ENCODE measurements at places on chromosomes 13 and 19.

DNA sequence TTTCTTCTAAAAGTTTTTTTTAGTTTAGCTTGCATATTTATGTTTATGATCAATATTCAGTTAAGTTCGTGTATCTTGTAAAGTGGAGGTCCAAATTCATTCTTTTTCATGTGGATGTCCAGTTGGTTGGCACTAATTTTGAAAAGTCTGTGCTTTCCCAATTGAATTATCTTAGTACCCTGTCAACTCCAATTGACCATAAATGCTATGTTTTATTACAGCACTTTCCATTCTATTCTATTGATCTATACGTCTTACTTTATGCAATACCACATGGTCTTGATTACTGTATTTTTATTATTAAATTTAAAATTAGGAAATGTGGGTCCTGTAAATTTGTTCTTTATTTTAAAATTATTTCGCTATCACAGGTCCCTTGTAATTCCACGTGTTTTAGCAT lies 837.6 kb upstream of the SLC10A2 start:
- no peak for ATAC-seq

DNA sequence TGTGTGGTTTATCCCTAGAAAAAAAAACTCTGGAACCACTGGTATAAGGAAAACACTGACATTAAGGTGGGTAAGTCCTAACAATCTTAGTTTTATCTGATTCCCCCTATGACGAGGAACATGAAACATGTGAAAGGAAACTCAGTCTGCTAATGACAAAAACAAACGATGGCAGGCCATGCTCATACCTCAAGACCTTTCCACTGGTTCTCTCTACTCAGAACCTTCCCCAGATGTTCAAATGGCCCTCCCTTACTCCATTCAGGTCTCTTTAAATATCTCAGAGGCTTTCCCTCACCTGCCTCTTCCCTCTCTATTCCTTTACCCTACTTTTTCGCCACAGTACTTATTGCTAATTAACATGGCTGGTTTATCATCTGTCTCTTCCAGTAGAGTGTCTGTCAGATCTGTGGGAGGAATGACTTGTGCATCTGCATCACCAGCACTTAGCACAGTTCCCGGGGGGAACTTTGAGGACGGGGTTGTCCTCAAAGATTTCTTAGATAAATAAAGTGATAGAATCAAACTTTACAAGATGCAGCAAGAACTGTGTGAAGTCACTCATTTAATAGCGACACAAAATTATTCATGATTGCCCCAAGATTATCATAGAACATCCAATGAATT lies 1.5 kb downstream of the TUBGCP3 start:
- ATAC-seq, result no peak

GRCh38 chr13:28585561-28585960 lies 73.4 kb upstream of the POMP start:
- ATAC-seq, result peak; percentile 55

GRCh38 chr13:29486551-29486950 lies 108.9 kb downstream of the SLC7A1 start:
- no peak for ATAC-seq

- peak; percentile 58 for ATAC-seq
Measured at GRCh38 chr13:20160306-20161274, at the start of gene GJA3. Gene GJA3, minus strand, starts transcription at chr13:20161052. Its CDS starts 17,764 bp downstream, at chr13:20143288.

DNA sequence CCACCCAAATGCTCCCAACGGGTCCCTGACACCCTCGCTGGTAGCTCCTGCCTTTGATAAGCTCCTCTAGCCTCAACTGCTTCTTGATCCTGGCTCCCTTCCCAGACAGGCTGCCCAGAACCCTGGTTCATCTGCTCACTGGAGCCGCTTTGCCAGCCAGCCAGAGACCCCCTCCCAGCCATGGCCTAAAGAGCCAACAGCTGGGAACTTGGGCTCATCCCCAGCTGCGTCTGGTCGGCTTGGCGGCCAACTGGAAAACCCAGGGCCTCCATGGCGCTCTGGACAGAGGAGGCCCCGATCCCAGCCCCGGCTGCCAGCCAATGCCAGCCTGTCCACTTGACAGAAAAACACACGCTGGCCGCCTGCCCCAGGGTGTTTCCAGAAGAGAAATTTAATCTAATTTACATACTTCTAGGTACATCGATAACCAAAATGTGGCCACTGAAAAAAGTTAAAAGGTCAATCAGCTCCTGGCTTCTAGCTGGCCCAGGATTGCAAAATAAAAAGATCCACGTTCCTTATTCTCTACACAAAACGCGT lies 3.0 kb upstream of the AKAP8L start:
- no peak for ATAC-seq

GRCh38 chr13:112851107-112852038 lies 117.6 kb upstream of the MCF2L start:
- no peak for ATAC-seq

GRCh38 chr13:25468325-25469168 lies 96.8 kb downstream of the ATP8A2 start:
- ATAC-seq, result no peak

GRCh38 chr13:109151696-109152095 lies 522.3 kb downstream of the MYO16 start:
- ATAC-seq, result no peak

DNA sequence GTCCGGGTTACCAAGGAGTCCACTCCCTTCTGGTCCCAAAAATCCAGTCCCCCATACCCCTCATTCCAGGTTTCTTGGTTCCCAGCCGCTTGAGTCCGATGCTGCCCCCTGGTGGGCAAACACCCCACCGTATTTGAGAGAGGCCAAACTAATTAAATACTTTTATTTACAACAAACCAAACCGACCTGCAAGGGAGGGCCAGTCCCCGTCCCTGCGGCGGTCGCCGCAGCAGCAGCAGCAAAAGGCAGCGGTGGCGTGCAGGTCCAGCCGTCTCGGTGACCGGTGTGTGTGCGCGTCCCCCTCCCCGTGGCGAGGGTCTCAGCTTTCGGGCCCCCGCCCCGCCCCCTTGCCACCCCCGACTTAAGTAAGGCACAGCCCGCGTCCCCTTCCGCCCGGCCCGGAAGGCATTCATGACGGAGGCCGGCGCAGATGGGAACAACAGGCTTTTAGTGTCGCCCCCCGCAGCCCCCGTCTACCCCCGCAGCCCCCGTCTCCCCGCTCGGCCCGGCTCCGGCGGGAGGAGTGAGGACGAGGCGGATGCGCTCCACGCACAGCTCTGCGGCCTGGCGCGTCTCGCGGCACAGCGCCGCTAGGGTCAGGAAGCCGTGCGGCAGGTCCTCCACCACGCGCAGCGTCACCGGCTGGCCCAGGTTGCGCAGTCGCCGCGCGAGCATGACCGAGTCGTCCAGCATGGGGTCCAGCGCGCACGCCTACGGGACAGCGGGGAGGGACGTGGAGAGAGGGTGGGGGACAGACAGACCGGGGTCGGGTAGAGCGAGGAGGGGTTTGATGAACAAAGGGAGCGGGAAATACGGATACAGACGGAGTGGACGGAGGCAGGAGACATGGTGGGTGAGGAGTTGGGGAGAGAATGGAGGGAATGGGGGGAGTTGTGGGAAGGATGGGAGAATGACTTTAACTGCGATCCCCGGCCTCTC lies 11.5 kb upstream of the CNFN start:
- peak; percentile 55 for ATAC-seq

DNA sequence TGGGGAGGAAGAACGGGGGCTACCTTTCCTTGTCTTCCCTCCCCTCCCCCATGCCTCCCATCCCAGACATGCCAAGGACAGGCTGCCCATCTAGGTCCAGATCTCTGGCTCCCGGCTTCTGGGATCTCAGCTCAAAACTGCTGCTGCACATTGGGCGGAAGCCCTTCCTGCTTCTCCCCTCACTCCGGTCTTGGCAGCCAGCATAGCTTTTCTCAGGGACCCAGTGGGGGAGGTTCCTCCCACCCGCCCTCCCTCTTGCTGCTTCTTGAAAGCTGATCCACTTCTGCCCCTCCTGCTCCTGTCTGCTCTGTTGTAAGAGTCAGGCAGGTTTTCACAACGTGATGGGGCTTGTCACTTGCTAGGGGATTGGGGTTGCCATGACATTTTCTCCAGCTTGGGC lies 21.7 kb upstream of the RNF17 start:
- no peak for ATAC-seq

DNA sequence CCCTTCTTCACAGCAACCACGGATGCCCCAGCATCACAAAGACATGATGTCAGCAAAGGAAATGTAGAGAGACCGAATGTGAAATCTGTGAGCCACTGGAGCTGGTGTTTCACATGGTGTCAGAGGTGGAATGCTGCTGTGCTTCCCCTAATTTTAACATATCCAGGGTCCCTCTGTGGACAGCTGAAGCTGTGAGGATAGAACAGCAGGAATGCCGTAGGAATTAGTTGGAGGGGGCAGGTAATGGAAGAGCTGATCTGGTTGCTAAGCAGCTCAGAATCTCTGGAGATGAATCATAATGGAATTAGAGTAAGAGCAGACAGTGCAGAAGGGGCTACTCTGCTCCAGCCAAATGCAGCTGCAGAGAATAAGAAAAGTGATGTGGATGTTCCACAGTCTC lies 68.9 kb upstream of the ZNF835 start:
- ATAC-seq, result no peak

DNA sequence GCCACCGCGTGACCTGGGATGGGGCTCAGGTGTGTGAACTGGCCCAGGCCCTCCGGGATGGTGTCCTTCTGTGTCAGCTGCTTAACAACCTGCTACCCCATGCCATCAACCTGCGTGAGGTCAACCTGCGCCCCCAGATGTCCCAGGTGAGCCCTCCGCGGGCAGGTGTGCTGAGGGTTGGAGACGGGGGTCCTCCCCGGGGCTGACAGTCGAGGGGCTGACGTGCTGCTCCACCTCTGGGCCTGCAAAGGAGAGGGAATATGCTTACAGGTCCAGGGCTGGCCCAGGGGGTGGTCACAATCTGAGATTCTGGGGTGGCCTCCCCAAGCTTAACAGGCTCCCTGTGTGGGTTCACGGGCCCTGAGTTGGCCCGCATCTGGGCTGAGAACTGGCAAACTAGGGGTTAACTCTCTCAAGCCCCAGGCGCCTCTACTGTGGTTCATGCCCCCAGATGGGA lies 386 bp downstream of the VAV1 start:
- peak; percentile 3 for ATAC-seq

DNA sequence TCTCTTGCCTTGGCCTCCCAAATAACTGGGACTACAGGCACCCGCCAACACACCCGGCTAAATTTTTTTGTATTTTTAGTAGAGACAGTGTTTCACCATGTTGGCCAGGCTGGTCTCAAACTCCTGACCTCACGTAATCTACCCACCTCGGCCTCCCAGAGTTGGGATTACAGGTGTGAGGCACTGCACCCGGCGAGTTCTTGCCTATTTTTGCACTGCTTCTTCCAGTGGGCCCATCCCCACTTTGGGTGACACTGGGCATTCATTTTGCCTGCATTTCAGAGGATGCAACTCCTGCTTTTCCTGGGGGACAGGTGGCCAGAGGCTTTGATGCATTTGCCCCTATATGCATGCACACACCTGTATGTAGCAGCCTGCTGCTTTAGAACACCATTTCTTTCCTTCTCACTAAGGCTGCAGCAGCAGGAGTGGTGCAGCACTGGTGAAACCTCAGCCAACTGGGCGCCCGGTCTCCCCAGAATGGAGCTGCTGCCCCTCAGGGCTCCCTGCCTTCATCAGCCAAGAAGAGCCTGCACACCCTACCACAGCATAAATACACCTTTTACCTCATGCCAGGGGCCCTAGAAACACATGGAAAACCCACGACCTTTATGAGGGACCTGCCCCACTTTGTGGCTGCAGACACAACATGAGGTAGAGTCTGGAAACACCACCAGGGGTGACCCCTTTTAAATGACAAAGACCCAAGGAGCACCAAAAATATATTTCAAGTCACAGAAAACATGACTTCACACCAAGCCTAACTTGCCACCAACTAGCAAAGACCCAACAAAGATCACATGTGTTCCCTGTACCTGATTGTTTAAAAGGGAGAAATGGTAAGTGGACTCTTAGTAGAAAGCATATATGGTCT lies 36.8 kb upstream of the POP4 start:
- ATAC-seq, result no peak

DNA sequence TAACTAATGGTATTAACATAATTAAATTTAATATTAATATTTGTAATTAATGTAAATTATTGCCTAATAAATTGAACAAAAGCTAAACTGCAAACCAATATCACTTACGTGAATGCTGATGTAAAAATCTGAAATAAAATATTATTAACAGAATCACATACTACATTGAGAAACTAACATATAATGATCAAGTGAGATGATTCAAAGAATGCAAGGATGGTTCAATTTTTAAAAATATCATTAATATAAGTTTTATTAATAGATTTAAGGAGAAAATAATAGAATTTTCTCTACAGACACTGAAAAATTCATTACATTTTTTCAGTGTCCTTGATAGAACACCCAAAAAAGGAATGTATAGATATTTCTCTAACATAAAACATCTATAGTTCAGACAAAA lies 23.5 kb upstream of the EBPL start:
- no peak for ATAC-seq

DNA sequence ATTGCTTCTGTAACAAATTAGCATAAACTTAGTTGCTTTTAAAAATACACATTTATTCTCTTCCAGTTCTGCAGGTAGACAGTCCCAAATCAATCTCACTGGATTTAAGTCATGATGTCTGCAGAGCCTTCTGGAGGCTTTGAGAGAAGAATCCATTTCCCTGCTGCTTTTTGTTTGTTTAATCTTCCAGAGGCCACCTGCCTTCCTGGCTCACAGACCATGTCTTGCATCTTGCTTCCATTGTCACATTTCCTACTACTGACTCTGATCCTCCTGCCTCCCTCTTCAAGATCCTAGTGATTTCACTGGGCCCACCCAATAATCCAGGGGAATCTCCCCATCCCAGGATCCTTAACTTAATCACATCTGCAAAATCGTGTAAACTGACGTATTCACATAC lies 473.3 kb downstream of the ITGBL1 start:
- no peak for ATAC-seq

DNA sequence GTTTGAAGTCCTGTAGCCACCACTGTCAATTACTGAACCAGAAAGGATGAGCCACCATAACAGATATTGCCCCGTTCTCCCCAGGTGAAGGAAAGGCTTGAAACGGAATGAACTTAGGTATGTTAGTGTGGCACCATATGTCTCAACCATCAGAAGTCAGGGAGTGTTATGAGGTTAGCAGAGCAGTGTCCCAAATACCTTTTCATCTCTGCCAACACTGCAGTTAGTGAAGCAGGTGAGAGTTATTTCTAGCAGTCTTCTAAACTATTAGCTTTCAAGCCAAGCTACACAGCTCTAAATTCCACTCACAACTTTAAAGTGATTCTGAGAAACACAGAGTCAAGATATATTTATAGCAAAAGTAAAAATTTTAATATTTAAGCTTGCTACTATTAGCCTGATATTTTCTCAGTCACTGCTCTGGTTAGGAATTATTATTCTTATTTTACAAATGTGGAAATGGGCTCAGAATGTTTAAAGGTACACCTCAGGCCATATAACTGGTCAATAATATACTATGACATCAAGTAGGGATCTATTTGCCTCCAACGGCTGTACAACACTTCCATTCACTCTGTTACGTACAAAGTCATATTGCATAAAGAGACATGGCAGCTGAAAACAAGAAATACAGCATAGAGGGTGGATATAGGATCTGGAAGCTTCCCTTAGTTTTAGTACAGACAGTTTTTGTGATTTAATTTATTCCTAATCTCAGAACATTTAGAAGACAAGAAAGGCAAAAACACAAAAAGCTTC lies 1527.1 kb upstream of the PRR20A start:
- ATAC-seq, result no peak
